ENCODE measurements at places on chromosomes 7 and 10.
A peak's percentile ranks its signal among the peaks of the same experiment; 100 is the strongest.

- H3K4me3 ChIP-seq, result no peak overlapping the region
- H3K27me3 ChIP-seq, result no peaks in the 10 kb centered on the region
- no peaks in the 10 kb centered on the region for H3K36me3 ChIP-seq
- no peaks in the 10 kb centered on the region for H3K4me1 ChIP-seq
- peak; percentile 48 for DNase-seq
These were observed 90.7 kb upstream of the C1QL3 start for GRCh38 chr10:16612115-16612980.

DNA sequence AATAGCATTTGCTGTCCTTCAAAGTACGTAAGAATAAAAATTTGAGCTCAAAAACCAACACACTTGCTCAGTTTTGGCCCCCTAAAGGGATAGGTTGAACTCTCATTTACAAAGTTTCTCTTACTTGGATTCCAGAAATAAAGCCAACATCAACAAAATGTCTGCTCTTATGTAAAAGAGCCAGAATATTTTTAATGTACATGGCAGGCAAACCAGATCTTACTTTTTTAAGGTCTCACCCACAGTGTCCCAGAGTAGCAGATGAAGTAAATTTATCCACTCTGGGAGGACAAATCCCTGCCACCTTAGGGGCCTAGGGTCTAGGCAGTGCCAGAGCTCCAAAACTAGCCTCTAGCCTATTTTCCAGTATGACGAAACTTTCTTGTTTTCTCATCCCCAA, 159.6 kb downstream of the SKAP2 start:
- DNase-seq, result no peak
- H3K36me3 ChIP-seq, result no peaks in the 10 kb centered on the region
- H3K27ac ChIP-seq, result no peak overlapping the region
- no peaks in the 10 kb centered on the region for H3K4me1 ChIP-seq
- no peak overlapping the region for H3K4me3 ChIP-seq

DNA sequence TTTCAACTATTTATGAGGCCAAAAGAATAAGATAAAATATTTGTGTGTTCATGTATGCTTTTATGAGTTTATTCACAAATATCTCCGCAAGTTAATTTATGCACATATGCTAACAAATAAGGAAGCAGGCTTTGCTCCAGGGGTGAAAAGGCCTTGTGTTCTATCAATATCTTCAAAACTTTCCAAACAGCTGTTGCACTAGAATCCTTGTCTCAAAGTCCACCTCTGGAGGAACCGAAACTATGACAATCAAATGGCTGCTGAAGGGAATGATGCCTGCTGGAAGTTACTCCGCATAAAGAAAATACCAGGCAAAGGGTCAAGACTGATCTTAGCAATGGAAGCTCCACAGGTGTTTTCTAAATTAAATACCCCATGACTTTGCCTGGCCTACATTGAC, 145.0 kb upstream of the GHITM start:
- peaks cover 6% of the 10 kb centered on the region for H3K4me1 ChIP-seq
- H3K27ac ChIP-seq, result no peak overlapping the region
- no peaks in the 10 kb centered on the region for H3K36me3 ChIP-seq
- DNase-seq, result no peak
- no peak overlapping the region for H3K4me3 ChIP-seq

GRCh38 chr10:68154211-68154497, 44.9 kb downstream of the MYPN start:
- H3K27ac ChIP-seq, result no peak overlapping the region
- DNase-seq, result no peak
- no peak overlapping the region for H3K4me3 ChIP-seq
- H3K4me1 ChIP-seq, result no peaks in the 10 kb centered on the region

DNA sequence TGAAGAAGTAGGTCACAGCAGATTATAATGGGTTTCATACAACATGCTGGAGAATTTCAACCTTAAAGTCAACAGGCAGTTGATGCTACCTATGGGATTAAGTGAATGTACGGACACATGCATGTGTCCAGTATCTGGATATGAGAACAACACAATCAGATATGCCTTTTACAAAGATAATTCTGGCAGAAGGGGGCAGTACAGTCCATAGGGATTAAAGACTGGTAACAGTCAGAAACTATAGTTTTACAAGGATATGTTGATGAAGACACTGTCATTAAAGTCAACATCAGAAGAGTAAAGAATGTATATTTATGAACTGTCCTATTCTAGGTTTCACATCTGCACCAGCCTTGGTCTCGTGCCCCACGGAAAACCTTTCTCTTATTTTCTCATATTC, 41.5 kb downstream of the ANKMY2 start:
- H3K27me3 ChIP-seq, result no peaks in the 10 kb centered on the region
- peaks cover 12% of the 10 kb centered on the region for H3K36me3 ChIP-seq
- no peak overlapping the region for H3K4me3 ChIP-seq
- DNase-seq, result no peak

DNA sequence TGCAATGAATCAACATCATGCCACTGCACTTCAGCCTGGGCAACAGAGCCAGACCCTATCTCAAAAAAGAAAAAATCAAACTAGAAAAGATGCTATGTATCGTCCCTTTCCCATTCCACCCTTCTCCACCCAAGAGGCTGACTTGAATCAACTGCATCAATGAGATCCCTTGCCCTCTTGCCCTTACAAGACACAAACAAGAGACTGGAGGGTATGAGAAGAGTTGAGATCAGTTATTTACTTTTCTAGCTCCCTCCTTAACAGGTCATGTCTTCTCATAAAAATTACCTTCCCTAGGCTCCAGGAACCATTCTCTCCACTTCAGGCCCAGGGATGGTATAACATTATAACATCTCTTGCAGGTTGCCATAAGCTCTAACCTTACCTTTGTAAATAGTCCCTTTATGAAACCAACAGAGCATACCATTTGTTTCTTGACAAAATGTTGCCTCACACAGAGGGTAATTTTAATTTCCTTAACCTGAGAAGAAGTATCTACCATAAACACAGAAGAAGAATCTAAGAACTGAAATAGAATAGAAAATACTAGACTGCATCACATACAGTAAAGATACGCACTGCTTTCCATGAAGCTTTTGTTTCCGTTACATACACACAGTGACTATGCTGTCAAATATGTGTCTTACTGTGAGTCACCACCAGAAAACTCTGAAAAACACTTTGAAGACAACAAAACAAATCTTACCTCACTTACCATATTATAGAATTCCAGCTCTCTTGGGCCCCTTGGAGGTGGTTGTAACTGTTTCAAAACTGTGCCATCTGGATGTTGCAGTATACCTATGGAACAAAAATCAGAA, 30.5 kb downstream of the IPMK start:
- DNase-seq, result no peak
- peak overlapping the region; percentile 42 for H3K27ac ChIP-seq
- peaks cover 17% of the 10 kb centered on the region for H3K4me1 ChIP-seq
- H3K27me3 ChIP-seq, result no peaks in the 10 kb centered on the region

All from activated naive CD4-positive, alpha-beta T cell treated with anti-CD3 and anti-CD28 coated beads, Interleukin-2, amount 10 ng/mL, durations not matched to agents 7 days and 5 days (primary cell).